ENCODE measurements at places on chromosomes 1 and 21.

DNA sequence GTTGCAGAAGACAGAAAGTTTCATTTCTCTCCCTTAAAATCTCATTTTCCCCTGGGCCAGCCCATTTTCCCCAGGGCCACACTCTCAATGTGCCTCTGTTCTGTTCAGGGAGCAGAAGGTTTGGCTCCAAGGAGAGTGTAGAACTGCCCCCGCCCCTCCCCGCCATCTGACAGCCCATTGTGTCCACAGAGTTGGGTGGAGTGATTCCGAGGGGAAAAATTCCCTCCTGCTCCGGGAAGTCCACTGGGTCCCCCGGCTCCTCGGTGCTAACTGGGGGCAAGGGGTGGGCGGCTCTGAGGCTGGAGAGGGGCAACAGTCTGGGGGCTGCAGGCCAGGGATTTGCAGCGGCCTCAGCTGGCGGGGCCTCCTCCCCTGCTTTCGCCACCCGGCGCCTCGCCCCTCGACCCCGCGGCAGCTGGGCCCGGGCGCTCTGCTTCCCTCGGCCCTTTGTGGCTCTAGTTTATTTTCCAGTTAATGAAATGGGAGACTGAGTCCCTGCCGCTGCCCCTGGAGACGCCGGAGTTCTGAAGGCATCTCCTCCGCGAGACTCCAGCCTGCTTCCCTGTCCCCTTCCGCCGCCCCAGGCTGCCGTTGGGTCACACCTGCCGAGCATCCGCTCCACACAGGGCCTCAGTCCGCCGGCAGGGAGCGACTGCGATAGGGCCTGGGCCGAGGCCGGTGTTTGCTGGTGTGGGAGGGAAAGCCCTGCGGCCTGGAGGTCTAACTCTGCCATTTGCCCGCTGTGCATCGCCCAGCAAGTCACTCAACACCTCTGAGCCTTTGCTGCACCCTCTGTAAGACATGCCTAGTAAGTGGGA, 14.7 kb upstream of the KIRREL1 start:
- DNase-seq = no peak

DNA sequence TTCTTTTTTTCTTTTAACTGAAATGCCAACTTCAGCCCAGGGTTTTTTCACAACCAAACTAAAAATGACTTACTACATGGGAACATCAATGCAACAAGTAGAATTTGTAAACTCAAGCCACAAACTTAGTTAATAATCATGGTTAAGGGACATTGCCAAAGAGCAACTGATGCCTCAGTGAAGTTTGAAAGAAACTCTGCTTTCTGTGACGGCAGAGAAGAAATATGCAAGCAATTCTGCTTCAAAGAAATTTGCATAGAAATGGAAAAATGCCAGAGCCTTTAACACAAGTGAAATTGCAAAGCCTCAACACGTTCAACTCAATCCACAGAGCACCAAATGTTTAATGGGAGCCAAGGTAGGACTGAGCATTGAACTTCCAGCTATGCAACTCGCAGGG, 5.0 kb upstream of the CHD5 start:
- no peak for DNase-seq

- DNase-seq = no peak
Observed at GRCh38 chr1:177366091-177366490, 195.3 kb downstream of the BRINP2 start.

DNA sequence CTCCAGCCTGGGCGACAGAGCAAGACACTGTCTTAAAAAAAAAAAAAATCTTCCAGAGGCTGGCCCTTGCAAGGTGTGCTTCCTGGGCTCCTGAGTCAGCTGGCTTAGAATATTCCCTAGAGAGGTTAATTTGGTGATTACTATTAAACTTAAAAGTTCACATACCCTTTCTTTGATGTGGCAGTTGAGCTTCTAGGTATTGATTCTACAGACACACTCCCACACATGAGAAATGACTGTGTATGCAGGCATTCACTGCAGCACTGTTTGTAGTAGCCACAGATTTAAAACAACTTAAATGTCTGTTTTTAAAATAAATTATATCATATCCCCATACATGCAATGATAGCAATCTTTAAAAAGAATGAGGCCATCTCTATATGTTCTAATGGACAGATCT, 93.4 kb downstream of the GDAP2 start:
- DNase-seq = no peak
